Stimulated activated CD8-positive, alpha-beta memory T cell treated with anti-CD3 and anti-CD28 coated beads, Interleukin-15, amount 100 ng/mL, for 24 hours (primary cell): ENCODE measurements at places on chromosomes 2 and 18.

GRCh38 chr18:13612196-13612997 lies 114.0 kb downstream of the FAM210A start:
- no peak for DNase-seq

- no peak for DNase-seq
Measured at GRCh38 chr18:5558851-5559250, 15.1 kb upstream of the EPB41L3 start.

GRCh38 chr2:232637866-232638583 lies 4.6 kb downstream of the EFHD1 start:
- DNase-seq: no peak

DNA sequence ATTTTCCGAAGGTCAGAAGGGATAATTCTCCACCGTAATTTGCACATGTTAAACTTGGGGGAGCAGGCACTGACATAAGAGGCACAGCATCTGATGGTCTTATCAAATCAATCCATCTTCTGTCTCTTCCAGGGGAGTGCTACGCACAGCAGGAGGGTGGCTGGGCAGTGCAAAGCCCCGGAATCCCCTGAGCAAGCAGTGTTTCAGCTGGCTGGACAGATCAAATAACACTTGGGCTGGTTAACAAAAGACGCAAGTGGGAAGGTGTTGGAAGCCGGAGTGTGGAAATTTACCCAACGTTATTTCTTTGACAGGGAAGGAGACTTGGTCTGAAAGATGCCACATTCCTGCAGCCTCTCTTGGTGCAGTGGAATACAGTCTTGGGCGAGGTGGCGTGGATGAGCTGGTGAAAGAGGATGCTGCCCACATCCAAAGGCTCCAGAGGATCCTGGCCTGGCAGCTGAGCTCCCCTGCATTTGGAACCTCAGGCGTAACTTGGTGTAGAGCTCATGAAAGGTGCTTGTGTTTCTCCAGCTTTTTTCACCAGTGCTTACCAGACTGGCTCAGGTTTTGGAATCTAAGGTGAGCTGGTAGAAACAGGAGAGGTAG lies 103.0 kb downstream of the MAPK4 start:
- DNase-seq: no peak

- no peak for DNase-seq
Measured at GRCh38 chr2:197850882-197851450, 46.6 kb downstream of the PLCL1 start.

DNA sequence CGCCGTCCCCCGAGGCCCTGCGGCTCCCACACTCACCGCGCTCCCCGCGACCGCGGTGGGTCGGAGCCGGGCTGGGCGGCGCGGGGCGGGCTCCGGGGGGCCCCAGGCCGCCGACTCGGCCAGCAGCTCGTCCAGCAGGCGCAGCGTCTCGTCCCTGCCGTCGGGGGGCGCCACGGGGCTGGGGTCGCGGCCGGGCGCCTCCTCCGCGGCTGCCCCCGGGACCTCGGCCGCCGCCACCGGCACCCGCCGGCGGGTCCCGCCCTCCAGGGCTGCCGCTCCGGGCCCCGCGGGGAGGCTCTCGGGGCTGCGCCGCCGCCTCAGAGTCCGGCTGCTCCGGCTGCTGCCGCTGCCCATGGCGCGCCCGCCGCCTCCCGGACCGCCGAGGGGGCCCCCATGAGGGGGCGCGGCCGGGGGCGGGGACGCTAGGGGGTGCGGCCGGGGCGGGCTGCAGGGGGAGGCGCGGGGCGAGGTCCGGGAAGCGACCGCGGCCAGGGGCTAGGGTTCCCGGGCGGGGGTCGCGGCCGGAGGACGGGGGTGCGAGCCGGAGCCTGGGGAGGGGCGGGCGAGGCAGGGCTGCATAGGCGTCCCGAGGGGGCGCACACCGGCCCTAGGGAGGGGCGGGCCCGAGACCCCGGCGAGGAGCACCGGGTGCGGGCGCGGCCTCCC lies at the start of gene CYS1:
CYS1 (minus strand) TSS at position 542 of the 666 bp plus-strand sequence; CDS start at position 354, 188 bp downstream.
- no peak for DNase-seq

GRCh38 chr2:64405581-64406406 lies 48.2 kb upstream of the LGALSL start:
- no peak for DNase-seq

DNA sequence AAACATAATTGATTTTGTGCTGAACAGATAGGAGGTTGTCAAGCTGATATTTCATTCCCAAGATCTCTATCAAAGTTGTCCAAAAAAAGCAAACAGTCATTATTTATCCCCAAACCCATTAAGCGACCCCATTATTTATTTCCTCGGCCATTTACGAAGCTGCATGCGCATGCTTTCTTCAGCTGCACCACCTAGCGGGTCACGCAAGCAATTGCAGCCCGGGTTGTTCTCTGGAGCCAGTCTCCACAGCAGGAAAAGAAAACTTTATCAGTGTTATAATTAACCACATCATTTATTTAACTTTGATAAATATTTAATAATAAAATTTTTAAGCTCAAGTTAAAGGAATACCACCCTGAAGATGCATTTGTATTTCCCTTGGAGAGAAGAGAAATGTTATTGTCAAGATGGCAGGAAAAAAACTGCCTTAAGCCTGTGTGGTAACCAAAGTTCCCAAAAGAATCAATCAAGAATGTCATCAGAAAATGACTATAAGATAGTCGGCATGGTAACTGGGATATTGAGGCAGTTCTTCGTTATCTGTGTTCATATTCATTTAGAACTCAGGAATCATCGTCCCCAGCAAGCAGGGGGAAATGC lies 304.7 kb downstream of the FBXO15 start:
- peak; percentile 1 for DNase-seq
